ENCODE measurements at places on chromosomes 6 and 20.

GRCh38 chr6:8030920-8031319, 33.3 kb downstream of the BLOC1S5 start:
- no peak for DNase-seq

DNA sequence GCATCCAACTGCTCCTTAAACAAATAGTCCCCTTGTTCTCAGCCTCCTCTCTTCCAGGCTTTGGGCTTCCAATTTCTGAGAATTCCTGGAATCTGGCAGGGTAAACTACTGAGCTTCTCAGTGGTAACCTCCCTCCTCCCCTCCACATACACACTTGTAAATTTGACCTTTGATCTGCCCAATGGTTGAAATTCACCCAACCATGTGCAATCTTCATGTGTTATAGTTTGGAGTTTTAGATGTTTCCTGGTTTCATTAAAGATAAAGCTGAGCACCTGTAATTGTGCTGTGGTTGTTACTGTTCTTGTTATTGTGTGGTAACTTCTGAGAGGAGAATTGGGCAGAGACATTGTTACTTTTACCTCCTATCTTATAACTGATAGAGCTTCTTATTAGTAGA, 328.4 kb downstream of the TPBG start:
- no peak for DNase-seq

DNA sequence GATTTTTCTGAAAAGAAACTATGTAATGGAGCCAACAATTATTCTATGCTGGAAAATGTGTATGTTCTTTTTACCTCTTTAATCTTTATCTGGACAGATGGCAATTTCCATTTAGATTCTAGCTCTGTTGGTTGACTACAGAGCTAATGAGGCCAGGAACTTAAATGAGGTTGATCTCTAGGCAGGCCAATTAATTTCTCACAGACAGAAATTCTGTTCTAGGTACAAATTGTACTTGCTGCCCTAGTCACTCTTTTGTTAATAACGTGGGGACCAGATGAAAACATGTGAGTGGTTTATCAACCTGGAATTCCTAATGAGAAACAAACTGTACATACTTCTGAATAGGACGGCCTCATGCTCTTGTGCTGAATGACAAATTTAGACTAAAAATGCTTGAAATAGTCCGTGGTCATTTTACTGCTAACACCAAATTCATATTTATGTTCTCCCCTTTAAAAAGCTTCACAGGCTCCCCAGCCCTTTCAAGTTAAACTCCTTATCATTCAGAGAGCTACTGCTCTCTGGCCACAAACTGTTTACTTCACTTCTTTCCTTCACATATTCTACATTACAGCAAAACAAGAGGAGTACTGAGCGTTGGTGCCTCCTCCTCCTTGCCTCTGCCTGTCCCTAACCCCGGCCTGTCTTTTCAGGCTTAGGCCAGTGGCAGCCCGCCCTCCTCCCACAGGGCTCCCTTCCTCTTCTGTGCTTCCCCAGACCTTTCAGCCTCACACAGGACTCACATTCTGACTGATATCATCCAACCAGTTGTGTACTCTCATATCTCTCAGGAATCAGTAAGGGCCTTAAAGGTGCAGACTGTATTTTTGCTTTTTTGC, 41.4 kb downstream of the DTNBP1 start:
- no peak for DNase-seq

DNA sequence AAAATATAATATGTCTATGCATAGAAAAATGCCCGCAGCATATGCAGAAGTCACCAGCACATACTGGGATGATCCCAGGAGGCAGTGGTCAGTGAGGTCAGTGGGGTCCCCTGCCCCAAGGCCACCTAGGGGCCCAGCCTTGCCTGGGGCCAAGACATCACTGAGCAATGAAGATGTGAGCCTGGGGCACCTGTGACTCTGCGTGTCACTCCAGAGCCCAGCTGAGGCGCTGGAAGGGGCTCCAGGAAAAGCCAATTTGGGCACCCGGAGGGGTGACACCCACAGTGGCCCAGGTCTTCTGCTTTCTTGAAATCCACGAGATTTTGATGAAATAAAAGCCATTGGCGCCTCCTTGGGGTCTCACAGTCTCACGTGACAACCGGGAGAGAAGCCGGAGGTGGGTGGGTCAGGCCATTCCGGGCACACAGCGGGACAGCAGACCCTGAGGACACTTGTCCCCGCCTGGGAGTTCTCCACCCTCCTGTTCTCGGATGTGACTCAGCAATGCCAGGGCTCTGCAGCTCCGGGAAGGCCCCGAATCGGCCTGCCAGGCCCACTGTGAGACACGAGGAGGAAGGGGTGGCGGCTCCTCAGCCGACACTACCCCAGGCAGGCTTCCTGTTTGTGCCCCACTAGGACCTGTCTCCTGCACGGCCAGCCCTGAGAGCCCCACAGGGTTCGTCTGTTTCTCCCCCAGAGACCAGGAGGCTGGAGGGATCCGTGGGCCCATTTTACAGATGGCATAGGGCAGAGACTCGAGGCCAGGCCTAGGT, 24.4 kb upstream of the SLCO4A1 start:
- DNase-seq: no peak

GRCh38 chr6:83311231-83311630, 118.1 kb downstream of the RWDD2A start:
- DNase-seq: no peak

DNA sequence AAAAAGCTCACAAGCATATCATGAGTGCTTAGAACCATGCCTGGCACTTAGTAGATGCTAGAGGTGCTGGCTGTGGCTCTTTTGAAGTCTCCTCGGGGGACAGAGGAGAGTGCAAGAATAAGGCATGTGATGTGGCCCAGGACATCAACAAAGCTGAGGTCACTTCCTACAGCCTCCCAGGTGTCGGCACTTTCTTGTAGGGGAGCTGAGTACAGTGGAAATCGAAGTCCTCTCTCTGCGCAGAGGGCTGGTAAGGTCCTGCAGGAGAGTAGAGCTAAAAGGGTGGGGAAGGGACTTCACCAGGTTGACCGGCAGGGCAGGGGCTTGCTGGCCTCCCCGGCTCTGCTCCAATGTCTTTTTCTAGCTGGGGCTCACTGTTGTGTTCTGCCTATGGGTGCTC, 11.2 kb downstream of the SLC13A3 start:
- DNase-seq: no peak

DNA sequence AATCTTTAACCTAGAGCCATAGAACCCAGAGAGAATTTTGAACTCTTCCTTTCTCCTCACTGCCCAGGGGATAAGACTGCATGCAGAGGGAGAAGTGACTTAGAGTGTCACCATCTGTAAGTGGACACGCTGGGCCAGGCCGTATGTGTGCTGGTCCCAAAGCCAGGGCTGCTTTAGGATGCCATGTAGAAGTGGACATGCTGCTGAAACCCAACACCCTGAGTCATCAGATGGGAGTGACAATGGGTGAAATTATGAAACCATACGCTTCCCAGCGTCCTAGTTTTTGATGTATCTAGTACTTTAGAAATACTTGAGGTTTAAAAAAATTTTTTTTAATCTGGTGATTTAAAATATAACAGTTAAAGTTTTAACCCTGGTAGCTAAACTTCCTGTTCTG, 191.1 kb downstream of the FNDC1 start:
- DNase-seq: no peak

DNA sequence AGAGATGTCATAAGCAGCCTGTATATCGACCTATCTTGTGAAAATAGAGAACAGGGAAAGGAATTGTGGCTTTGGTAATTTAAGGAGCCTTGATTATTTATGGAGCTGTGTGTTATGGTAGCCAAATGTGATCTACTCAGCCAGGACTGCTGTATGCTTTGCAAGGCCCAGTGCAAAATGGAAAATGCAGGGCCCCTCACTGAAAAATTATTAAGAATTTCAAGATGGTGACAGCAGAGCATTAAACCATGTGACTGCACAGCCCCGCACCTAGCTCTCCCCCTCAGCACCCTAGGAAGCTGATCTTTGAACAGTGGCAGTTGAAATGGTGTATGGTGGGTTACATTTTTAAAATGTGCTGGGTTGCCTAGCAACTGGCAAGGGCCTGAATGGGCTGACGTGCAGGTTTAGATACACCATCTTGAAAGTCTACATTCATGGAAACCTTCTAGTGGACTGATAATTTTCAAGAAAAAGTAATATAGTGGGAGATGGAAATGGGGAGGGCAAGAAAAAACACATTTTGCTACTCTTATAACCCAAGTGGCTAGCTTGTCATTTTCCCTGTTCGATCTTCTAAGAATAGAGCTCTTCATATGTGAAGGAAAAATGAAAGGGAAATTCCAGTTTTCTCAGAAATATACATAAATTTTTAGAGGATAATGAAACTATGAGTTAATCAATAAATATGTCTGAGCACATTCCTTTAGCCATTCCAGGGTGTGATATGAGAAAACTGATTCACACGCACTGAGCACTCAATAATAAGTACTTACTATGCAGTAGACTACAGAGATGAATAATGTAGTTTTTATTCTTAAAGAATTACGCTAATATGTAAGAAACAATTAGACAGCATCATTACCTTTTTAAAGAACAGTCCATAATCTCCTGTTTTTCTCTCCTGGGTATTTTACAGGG, 208.0 kb downstream of the ARHGAP18 start:
- no peak for DNase-seq

DNA sequence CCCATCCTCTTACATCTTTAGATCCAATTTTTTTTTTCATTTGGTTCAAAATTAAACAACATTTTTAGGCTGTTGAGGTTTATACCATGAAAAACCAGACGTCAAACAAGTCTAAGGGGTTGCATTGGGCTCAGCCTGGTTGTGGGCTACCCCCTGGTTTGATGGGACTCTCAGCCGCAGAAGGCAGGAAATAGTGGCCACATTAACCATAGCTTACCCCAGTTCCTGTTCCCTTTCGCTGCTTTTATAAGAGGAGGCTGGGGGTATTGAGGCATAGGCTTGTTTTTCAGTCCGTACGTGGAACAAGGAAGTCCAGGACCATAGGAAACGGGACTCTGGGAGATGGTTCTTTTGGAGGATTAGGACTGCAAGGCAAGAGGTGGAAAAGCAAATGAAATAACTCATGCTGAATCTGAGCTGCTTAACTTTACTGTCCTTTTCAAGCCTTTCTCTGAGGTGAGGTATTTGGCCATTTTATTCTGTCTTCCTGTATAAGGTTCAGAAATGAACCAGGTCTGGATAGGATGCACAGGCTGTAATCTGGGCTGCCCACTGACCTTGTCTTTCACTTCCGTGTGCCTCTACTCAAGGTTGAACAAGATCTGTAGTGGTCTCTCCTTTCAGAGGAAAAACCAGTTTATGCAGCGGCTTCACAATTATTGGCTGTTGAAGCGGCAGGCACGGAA, 7.7 kb downstream of the BRPF3 start:
- no peak for DNase-seq

All from NCI-H1092 (cell line).